T-helper 2 cell treated with Interferon-gamma antibody and Interleukin-4, amounts not matched to agents 5 μg/mL and 100 μg/mL, for 36 hours (primary cell): ENCODE measurements at places on chromosomes 12 and 14.

DNA sequence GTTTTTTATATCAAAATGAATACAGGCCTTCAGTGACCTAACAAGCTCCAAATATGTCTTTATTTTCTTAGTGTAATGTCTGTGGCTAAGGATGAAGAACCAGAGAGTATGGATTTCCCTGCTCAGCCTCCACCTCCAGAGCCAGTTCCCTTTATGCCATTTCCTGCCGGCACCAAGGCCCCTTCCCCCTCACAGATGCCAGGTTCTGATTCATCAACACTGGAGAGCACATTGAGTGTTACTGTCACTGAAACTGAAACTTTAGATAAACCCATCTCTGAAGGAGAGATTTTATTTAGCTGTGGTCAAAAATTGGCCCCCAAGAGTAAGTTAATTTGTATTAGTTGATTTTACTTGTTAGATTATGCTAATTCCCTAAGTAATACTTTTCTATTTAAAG is 61.0 kb downstream of the KIAA0586 start:
- H3K4me3 ChIP-seq, result no peak overlapping the region
- peak overlapping the region; percentile 48 for H3K27ac ChIP-seq
- peaks cover 6% of the 10 kb centered on the region for H3K4me1 ChIP-seq
- no peaks in the 10 kb centered on the region for H3K27me3 ChIP-seq

DNA sequence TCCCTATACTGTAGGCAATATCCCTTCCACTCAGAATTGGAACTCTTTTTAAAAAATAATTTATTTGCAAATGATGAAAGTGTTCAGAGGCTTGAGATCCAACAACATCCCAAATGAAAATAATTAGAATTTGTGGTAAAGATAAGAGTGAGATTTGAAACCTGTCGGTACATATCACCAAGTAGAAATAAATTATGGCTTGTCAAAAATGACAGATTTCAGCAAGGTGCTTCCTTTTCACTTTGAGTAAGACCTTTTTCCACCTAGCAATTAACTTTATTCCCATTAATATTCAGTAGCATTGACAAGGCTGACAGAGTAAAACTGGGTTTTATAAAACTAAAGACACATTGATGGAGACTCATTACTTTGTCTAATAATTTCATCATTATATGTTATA is 107.7 kb upstream of the PRKD1 start:
- no peak overlapping the region for H3K4me3 ChIP-seq
- no peaks in the 10 kb centered on the region for H3K36me3 ChIP-seq
- H3K27ac ChIP-seq, result no peak overlapping the region

DNA sequence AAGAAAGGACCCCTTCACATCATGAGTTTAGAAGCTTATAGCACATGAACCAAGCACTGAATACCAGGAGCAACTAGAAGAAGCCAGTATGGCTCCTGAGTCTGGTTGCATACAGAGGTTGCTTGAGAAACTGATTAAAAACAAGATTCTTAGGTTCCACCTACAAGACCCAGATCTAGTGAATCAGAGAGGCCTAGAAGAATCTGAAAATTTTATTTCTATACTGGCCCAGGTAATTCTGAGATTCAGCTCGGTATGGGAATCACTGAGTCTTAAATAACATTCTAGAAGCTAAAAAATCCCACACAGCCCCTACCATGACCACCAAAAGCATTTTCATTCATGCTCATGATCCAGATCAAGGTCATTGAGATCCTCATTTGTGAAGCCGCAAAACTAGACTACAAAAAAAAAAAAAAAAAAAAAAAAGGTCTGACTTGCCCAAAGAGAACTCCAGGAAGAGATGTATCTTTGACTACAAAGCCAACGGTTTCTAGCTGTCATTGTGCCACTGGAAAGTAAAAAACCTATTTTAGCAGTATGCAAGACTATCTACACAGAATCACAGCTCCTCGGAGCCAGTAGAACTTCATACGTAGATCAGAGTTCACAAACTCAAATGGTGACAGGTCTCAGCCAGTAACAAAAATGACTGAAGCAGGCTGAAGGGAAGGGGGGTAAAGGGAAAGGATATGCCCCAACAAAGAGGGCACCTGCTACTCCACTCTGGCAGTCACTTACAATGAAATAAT is 168.4 kb upstream of the EGLN3 start:
- H3K4me3 ChIP-seq, result no peak overlapping the region
- no peak for DNase-seq
- H3K36me3 ChIP-seq, result no peaks in the 10 kb centered on the region

DNA sequence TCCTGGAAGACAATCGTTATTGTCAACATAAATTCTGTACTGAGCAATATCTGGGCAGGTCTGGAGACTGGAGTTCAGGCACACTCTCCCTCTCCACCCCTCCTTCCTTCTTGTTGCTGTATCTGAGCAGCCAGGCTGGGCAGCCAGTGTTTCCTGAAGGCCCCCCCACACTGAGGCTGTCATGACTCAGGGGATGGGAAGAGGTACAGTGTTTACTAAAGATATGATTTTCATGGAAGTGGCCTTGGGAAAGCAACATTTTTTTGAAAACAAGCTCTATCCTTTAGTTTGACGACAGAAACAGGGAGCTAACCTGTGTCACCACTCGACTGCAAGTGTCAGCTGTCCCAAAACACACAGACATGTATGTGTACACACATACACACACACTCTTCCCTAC is 1485.4 kb upstream of the TMEM132C start:
- no peak overlapping the region for H3K27ac ChIP-seq
- H3K36me3 ChIP-seq, result no peaks in the 10 kb centered on the region

DNA sequence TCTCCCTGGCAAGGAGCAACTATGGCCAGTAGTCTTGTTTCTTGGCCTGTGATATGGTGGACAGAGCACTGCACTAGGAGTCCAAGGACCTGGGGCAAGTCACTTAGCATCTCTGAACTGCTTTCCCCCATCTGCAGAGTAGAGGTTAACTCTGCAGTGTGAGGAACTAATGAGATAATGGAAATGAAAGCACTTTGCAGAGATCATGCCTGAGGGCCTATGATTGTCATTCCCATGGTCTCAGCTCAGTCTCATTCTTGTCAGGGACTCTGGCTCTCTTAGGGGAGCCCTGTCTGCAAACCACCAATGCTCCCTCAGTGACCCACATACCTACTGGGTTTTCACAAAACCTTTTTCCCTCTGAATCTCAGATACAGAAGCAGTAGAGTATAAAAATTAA is 6.5 kb upstream of the PNMA1 start:
- H3K36me3 ChIP-seq, result peaks cover 68% of the 10 kb centered on the region
- no peak overlapping the region for H3K4me3 ChIP-seq
- no peak for DNase-seq

DNA sequence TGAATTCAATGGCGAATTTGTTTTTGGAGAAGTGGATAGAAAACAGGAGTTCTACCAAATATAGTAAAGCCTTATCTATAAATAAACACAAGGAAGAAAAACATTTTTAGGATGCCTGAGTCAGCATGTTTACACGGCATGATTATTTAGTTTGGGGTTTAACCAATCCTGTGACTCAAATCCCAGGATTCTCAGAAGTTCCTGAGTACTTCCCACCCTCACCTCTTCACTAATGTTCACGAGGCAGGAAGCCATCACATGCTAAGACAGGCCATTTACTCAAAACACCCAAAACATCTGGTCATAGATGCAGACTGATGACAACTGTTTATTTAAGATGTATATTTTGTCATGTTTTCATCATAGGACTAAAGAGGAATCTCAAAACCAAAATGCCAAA is 3.4 kb upstream of the GLRX5 start:
- peaks cover 25% of the 10 kb centered on the region for H3K36me3 ChIP-seq
- peaks cover 45% of the 10 kb centered on the region for H3K4me1 ChIP-seq
- no peak for DNase-seq
- peak overlapping the region; percentile 41 for H3K27ac ChIP-seq
- no peak overlapping the region for H3K4me3 ChIP-seq

GRCh38 chr14:94136575-94137331 is 7.3 kb upstream of the IFI27L2 start:
- no peak overlapping the region for H3K4me3 ChIP-seq
- H3K36me3 ChIP-seq, result no peaks in the 10 kb centered on the region
- H3K4me1 ChIP-seq, result peaks cover 3% of the 10 kb centered on the region
- H3K27me3 ChIP-seq, result peaks cover 34% of the 10 kb centered on the region

- H3K27me3 ChIP-seq, result no peaks in the 10 kb centered on the region
- H3K36me3 ChIP-seq, result no peaks in the 10 kb centered on the region
- no peak for DNase-seq
- no peak overlapping the region for H3K27ac ChIP-seq
- H3K4me1 ChIP-seq, result no peaks in the 10 kb centered on the region
- no peak overlapping the region for H3K4me3 ChIP-seq
Observed at GRCh38 chr12:100024974-100025555, 40.3 kb upstream of the ANKS1B start.

GRCh38 chr12:84641940-84642545 is 270.6 kb downstream of the SLC6A15 start:
- no peak for DNase-seq
- no peaks in the 10 kb centered on the region for H3K27me3 ChIP-seq
- no peaks in the 10 kb centered on the region for H3K4me1 ChIP-seq
- H3K36me3 ChIP-seq, result no peaks in the 10 kb centered on the region
- no peak overlapping the region for H3K4me3 ChIP-seq

DNA sequence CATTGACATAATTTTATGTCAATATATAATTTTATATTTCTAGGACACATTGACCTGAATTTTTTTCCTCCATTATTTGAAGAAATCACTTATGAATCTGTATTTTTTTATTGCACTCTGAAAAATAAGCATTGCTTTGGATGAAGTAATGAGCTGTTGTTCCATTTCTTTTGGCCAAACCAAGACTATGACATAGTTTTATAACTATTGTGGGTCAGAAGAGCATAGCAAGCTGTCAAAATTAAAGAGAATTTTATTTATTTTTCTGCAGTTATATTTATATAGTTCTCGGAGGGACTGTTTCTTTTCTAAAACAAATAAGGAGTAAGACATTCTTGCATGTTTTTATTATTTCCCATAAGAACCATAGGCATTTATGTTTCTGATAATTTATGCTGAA is 8.5 kb downstream of the C12orf75 start:
- DNase-seq, result no peak
- H3K4me1 ChIP-seq, result peaks cover 60% of the 10 kb centered on the region
- no peak overlapping the region for H3K27ac ChIP-seq
- H3K27me3 ChIP-seq, result no peaks in the 10 kb centered on the region

DNA sequence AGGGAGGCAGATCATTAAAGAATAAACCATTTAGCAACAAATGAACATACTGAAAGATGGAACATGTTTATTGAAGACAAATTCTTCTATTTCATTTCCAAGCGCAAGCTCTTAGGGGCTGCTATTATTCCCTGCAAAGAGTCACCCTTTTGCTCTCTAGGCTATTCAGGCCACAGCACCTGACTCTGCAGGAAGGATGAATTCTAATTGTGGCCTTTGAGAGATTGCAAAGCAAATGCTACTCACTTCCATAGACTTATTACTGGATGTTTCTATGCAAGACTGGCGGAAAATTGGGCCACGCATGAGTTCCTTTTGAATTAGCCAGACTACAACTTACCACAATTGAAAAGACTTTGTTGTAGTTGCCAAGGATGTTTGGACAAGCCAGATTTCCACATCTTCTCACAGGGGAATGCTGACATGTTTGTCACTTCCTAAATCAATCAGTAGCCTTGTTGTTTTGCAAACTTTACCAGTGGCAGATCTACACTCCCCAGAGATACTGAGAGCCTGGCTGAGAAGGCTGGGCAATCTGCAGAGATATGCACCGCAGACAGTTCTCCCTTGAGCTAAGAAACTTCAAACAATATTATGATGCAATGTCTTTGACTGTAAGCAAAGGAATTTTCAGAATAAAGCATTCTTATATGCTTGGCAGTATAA is 334.3 kb upstream of the SYT1 start:
- no peak overlapping the region for H3K27ac ChIP-seq
- no peaks in the 10 kb centered on the region for H3K36me3 ChIP-seq
- no peaks in the 10 kb centered on the region for H3K27me3 ChIP-seq
- no peak for DNase-seq
- H3K4me1 ChIP-seq, result no peaks in the 10 kb centered on the region

GRCh38 chr14:68389943-68390342 is 402.9 kb downstream of the ZFP36L1 start:
- no peak for DNase-seq
- H3K4me1 ChIP-seq, result no peaks in the 10 kb centered on the region
- H3K36me3 ChIP-seq, result no peaks in the 10 kb centered on the region
- no peaks in the 10 kb centered on the region for H3K27me3 ChIP-seq
- no peak overlapping the region for H3K27ac ChIP-seq
- H3K4me3 ChIP-seq, result no peak overlapping the region

- H3K4me3 ChIP-seq, result no peak overlapping the region
- H3K36me3 ChIP-seq, result no peaks in the 10 kb centered on the region
- no peaks in the 10 kb centered on the region for H3K4me1 ChIP-seq
- H3K27me3 ChIP-seq, result no peaks in the 10 kb centered on the region
- no peak overlapping the region for H3K27ac ChIP-seq
Observed at GRCh38 chr12:86170051-86170450, 86.1 kb downstream of the MGAT4C start.

GRCh38 chr12:6845395-6845794 is 4.7 kb downstream of the GNB3 start:
- H3K4me3 ChIP-seq, result no peak overlapping the region
- H3K4me1 ChIP-seq, result peaks cover 20% of the 10 kb centered on the region
- H3K36me3 ChIP-seq, result peaks cover 30% of the 10 kb centered on the region
- H3K27me3 ChIP-seq, result no peaks in the 10 kb centered on the region
- no peak overlapping the region for H3K27ac ChIP-seq
- DNase-seq, result no peak

DNA sequence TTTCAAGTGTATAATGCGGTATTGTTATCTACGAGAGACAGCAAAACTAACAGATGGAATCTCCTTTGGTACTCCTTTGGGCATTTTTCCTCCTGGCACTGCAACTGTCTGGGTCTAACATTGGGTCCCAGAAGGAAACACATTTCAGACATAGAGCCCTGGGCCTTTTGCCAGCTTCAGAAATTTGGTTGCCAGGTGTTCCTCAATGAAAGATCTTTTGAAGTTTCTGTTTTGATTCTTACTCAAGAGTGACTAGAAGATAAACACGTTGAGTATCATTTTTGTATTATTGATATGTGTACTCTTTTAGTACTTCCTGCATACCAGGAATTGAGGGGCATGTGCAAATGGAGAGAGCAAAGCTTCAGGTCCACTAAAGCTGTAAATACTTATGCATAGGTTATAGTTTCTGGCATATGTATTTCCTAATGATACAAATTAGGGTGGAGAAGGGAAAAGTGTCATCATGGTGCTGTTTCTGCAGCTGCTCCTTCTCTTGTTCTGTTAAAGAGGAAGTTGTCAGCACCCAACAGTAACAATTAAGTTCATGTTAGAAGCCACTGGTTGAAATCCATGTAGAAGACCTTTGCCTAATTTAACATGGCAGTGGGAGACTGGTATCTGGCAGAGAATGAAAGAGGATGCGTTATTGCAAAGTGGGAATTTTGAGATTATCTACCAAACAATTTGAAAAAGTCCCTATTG is 53.5 kb downstream of the SLC38A6 start:
- H3K27ac ChIP-seq, result peak overlapping the region; percentile 70
- H3K4me1 ChIP-seq, result peaks cover 16% of the 10 kb centered on the region
- no peaks in the 10 kb centered on the region for H3K36me3 ChIP-seq
- no peaks in the 10 kb centered on the region for H3K27me3 ChIP-seq

GRCh38 chr12:12138203-12139154 is 67.7 kb downstream of the BCL2L14 start:
- H3K27ac ChIP-seq, result no peak overlapping the region
- no peaks in the 10 kb centered on the region for H3K4me1 ChIP-seq
- H3K27me3 ChIP-seq, result peaks cover 44% of the 10 kb centered on the region
- no peak overlapping the region for H3K4me3 ChIP-seq
